ENCODE measurements at places on chromosomes 5 and 9.
A peak's percentile ranks its signal among the peaks of the same experiment; 100 is the strongest.

DNA sequence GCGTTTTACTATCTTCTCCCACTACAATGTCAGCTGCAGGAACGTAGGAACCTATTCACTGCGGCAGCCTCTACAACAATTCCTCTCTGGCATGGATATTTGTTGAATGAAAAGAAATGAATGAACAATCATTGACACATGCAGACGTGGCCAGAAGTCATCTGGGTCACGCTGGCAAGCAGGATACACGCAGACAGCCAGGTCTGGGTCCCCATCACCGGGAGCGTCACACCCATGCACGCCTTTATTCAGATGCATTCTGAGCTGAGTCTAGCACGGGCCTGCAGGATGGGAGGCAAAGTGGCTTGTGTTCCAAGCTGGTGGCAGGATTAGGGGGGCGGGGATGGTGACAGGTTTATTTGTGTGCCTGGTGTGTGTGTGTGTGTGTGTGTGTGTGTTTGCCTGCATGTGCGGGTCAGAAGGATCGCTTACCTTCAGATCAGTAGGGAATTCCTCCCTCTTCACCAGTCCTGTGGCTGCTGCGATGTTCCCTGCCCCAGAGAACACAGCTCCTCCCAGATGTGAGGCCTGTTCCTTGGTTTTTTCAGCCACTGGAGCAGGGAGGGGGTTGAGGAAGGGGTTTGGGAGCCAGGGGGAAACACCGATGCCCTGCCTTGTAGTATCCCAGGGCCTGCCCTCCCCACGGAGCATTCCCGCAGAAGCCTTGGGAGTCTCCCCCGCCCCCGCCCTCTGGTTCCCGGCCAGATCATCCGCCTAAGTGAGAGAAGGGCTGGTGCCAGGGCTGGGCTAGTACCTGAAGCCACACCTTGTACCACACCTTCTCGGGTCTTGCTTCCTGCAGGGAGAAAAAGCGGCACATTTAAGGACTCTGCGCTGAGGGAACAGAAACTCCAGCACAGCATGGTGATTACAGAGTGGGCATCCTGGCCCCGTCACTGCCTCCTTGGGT, 4.1 kb downstream of the SNCB start:
- DNase-seq, result no peak

DNA sequence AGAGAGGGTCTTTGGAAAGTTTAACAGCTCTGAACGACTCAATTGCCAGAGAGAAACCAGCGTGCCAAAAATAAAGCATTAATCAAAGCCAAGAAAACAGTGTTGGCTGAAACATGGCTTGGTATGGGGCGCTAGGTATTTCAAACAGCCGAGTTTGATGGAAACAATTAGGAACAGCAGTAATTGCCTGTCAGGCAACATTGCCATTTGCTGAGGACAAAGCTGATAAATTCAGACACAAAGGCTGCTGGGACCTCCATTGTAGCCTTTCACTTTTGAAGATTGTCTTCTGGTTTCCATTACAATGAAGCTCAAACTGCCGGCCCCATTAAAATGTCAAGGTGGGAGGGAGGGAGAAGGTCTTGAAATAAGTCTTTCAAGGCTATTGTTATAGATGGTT, 125.4 kb upstream of the SPDL1 start:
- DNase-seq, result no peak

DNA sequence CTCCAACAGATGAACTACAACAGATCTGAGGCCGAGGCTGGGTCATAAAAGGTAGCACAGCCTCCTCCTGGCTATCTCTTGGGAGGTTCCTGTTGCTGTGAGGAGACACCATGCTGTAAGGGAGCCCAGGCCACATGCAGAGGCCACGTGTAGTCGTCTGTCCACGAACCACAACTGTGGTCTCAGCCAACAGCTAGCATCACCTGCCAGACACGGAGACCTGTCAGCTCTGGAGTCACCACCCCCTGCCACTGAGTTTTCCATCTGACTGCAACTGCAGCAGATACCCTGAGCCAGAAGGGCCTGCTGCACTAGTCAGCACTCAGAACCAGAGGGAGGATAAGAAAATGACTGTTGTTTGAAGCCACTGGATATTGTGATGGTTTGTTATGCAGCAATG, 12.7 kb upstream of the GOLM1 start:
- no peak for DNase-seq

- no peak for DNase-seq
Measured at GRCh38 chr5:16456103-16456832, 9.3 kb downstream of the ZNF622 start.

GRCh38 chr9:137227054-137227852, at the start of gene RNF224:
Gene RNF224 (plus strand): TSS chr9:137227502. CDS start chr9:137228336, 834 bp downstream.
- DNase-seq, result peak; percentile 62
